Tibial artery (tissue), 4 donors: ENCODE measurements at places on chromosomes 5 and 9.
A peak's percentile ranks its signal among the peaks of the same experiment; 100 is the strongest.

DNA sequence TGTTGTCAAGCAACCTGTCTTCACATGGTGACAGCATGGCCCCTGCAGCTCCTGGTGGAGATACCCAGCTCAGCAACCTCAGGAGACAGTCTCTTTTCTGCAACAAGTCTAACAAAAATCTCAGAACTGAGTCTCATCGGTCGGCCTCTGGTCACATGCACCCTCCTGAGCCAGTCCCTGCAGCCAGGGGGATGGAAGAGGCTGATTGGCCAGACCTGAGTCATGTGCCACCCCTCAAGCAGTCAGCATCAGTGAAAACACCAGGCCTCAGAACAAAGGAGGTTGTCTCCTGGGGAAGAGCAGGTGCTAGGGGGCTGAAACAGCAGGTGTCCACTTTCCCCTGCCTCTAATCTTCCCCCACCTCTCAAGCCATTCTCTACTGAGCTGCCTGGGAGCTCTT is 54.4 kb downstream of the SMIM23 start:
- DNase-seq: peak; percentile 23

- no peak for DNase-seq
These were observed 31.2 kb downstream of the STC2 start for GRCh38 chr5:173296737-173297676.

DNA sequence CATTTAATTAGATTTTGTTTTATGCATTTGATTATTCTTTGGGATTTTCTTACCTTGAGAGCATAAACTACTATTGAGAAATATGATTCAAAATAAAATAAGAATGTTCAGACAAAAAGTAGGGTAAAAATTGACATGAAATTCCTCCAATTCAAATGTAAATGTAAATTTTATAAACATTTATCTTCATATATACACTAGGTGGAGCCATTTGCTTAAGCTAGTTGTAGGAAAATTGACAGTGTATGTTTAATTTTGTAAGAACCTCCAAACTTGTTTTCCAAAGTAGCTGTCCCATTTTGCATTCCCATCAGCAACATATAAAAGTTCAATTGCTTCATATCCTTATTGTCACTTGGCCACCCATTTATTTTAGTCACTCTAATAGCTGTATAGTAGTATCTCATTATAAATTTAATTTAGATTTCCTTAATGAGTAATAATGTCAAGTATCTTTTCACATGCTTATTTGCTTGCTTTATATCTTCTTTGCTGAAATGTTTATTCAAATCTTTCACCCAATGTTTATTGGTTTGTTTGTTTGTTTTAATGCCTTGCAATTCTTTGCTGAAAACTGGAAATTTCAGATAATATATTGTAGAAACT is 37.6 kb upstream of the SLCO6A1 start:
- DNase-seq: no peak

DNA sequence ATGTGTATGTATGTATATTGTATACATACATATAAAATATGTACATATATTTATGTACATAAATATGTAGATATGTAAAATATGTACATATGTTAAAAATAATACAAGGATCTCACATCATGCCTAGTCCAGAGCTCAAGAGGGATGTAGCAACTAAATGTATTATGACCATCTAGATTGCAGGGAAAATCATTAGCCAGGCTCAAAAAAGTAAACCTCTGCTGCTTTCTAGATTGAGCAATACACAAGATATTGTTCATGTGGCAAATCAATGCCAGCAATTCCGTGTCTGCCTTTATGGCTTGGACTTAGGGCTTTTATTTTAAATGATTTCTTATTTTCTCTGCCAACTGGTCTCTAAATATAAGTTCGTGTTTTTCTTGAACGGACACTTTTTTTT is 65.2 kb downstream of the RAI14 start:
- no peak for DNase-seq

DNA sequence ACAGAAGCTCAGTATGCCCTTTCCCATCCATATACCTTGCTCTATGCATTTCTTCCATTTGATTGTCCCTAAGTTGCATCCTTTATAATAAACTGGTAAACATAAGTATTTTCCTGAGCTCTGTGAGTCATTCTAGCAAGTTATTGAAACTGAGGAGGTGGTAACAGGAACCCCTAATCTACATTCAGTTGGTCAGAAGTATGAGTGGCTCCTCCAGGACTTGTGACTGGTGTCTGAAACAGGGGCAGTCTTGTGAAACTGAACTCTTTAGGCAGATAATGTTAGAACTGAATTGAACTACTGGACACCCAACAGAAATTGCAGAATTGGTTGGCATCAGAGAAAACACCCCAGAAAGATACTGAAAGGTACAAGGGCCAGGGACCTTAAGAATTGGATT is 133.1 kb upstream of the POU5F2 start:
- DNase-seq: no peak
